ENCODE measurements at places on chromosomes 11 and 22.

DNA sequence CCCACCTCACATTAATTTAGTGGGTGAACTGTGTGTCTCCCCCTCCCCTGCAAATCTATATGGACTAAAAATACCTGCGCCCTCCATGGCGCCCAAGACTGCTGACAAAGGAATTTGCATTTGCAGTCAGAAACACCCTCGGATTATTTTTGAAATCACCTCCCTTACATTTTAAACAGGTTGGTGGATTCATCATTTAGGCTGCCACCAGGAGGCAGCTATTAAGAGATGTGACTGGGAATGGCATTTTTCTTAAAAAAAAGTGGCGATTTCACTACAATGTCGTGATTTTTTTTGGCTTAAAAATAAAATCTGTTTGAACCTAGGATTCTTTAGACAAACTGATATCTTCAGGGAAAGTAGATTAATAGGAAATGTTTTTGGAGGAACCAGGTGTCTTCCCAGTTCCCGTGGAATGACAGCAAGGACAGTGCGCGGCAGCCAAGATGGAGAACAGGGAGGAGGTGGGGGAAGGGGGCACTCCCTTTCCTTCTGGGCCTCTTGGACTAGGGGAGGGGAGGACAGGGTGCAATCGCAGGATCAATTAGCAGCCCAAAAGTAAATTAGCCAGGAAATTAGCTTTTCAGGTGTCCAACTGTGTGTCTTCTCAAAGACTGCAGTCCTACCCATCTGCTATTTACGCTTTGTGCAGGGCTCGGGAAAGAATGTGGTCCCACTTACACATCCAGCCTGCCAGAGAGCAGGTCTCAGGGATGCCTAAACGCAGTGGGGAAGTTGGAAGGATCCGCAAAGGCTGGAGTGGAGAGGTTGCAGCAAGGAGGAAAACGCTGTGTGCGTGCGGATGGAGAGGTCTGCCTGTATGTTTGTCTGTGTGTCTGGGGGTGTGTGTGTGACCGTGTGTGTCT is 496.4 kb downstream of the NTM start:
- DNase-seq = no peak
- H3K27ac ChIP-seq = no peak overlapping the region
- H3K27me3 ChIP-seq = peaks cover 53% of the 10 kb centered on the region
- no peak overlapping the region for H3K4me3 ChIP-seq
- H3K36me3 ChIP-seq = no peaks in the 10 kb centered on the region

GRCh38 chr11:2270322-2271076 is at the start of gene ASCL2:
Gene ASCL2, minus strand, starts transcription at chr11:2270588. Its CDS starts 256 bp downstream, at chr11:2270332.
- no peaks in the 10 kb centered on the region for H3K36me3 ChIP-seq
- peaks cover 27% of the 10 kb centered on the region for H3K4me1 ChIP-seq
- no peak for DNase-seq
- H3K4me3 ChIP-seq = peak within 1 kb of the TSS; percentile 64

GRCh38 chr11:125337836-125338834 is 157.9 kb downstream of the FEZ1 start:
- H3K4me1 ChIP-seq = peaks cover 13% of the 10 kb centered on the region
- DNase-seq = no peak
- no peaks in the 10 kb centered on the region for H3K36me3 ChIP-seq
- peak overlapping the region; percentile 83 for H3K27ac ChIP-seq

GRCh38 chr11:72778535-72779494 is 15.0 kb downstream of the STARD10 start:
- no peak overlapping the region for H3K4me3 ChIP-seq
- H3K27ac ChIP-seq = peak overlapping the region; percentile 82
- DNase-seq = no peak
- no peaks in the 10 kb centered on the region for H3K27me3 ChIP-seq

DNA sequence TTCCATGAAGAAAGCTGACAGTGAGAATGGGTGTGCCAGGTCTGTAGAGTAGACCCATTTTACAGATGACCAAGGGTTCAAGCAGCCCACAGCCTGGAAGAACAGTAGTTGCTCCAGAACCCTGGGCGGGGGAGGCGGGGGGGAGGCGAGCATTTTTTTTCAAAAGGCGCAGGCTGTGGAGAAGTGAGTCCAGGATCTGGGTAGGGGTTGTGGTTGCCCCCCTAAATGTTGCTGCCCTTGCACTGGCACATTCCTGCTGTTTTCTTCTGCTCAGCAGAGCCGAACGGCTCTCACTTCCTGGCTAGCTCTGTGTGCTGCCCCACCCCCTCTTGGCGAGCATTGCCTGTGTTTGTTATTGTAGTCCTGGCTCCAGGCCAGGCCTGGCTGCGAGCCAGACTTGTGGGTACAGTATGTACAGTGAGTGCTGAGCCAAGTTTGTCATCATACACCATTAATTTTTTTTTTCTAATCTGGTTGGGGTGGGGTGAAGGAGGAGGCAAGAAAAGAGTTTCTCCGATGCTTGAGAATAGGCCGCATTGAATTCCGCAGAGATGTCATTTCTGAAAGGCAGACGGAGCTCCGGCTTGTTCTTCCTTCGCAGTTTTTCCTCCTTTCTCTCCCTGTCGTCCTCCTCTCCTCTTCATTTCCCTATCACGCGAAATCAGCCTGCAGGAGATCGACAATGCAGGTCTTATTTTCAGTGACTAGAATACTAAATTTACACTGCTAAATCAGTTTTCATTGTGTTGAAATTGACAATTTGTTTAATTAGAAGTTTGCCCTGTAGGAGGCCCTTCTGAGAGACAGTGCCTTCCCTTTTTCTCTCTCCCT is 100.5 kb downstream of the ZBTB16 start:
- peaks cover 96% of the 10 kb centered on the region for H3K4me1 ChIP-seq
- peak overlapping the region; percentile 100 for H3K27ac ChIP-seq
- peak; percentile 100 for DNase-seq
- peak overlapping the region; percentile 57 for H3K4me3 ChIP-seq
- no peaks in the 10 kb centered on the region for H3K27me3 ChIP-seq

DNA sequence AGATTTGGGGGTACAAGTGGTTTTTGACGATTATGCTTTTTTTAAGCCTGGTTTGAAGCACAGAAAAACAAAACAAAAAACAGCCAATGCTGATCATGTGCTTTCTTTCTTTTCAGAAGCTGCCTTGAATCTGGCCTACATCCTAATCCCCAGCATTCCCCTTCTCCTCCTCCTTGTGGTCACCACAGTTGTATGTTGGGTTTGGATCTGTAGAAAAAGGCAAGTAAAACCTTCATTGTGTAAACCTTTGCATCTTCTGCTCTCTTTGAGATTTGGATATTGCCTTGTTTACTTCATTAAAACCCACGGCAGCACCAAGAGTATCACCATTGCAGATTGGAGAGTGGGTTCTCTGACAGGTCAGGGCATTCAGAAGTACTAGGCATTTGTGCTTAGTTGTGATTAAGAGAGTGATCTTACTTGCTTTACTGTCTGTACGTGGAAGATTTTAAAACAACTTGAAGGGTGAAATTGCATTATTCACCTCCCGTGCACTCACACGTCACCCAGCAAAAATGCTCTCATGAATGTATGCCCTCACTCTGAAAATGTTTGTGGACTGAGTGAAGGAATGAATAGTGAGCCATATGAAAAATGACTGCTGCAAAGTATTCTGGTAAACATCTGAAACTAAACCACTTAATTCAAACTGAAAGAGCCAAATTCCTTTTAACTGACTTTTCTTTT is 17.0 kb downstream of the LAYN start:
- no peak overlapping the region for H3K4me3 ChIP-seq
- H3K4me1 ChIP-seq = no peaks in the 10 kb centered on the region
- no peak overlapping the region for H3K27ac ChIP-seq
- H3K27me3 ChIP-seq = no peaks in the 10 kb centered on the region
- H3K36me3 ChIP-seq = peaks cover 5% of the 10 kb centered on the region

- H3K4me1 ChIP-seq = peaks cover 17% of the 10 kb centered on the region
- no peak overlapping the region for H3K4me3 ChIP-seq
- no peaks in the 10 kb centered on the region for H3K27me3 ChIP-seq
- no peaks in the 10 kb centered on the region for H3K36me3 ChIP-seq
- H3K27ac ChIP-seq = no peak overlapping the region
These were observed 85.6 kb downstream of the PIWIL4 start for GRCh38 chr11:94652735-94653284.

DNA sequence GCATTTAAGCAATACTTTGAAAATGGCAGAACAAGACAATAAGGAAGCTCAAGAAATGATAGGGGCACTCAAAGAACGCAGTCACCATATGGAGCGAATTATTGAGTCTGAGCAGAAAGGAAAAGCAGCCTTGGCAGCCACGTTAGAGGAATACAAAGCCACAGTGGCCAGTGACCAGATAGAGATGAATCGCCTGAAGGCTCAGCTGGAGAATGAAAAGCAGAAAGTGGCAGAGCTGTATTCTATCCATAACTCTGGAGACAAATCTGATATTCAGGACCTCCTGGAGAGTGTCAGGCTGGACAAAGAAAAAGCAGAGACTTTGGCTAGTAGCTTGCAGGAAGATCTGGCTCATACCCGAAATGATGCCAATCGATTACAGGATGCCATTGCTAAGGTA is 51.9 kb downstream of the SPECC1L start:
- peaks cover 55% of the 10 kb centered on the region for H3K36me3 ChIP-seq
- peak overlapping the region; percentile 36 for H3K27ac ChIP-seq
- no peak overlapping the region for H3K4me3 ChIP-seq
- no peak for DNase-seq

DNA sequence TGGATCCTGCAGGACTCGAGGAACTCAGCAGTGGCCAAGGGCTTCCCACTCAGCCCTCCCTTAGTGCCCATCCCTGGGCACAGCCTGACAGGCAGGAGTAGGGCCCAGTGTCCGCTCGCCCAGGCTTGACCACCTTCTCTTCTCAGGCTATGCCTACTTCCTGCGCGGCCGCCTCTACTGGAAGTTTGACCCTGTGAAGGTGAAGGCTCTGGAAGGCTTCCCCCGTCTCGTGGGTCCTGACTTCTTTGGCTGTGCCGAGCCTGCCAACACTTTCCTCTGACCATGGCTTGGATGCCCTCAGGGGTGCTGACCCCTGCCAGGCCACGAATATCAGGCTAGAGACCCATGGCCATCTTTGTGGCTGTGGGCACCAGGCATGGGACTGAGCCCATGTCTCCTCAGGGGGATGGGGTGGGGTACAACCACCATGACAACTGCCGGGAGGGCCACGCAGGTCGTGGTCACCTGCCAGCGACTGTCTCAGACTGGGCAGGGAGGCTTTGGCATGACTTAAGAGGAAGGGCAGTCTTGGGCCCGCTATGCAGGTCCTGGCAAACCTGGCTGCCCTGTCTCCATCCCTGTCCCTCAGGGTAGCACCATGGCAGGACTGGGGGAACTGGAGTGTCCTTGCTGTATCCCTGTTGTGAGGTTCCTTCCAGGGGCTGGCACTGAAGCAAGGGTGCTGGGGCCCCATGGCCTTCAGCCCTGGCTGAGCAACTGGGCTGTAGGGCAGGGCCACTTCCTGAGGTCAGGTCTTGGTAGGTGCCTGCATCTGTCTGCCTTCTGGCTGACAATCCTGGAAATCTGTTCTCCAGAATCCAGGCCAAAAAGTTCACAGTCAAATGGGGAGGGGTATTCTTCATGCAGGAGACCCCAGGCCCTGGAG is 3.3 kb upstream of the SMARCB1 start:
- H3K4me1 ChIP-seq = peaks cover 30% of the 10 kb centered on the region
- DNase-seq = no peak
- H3K36me3 ChIP-seq = peaks cover 7% of the 10 kb centered on the region
- no peak overlapping the region for H3K4me3 ChIP-seq
- H3K27me3 ChIP-seq = no peaks in the 10 kb centered on the region

DNA sequence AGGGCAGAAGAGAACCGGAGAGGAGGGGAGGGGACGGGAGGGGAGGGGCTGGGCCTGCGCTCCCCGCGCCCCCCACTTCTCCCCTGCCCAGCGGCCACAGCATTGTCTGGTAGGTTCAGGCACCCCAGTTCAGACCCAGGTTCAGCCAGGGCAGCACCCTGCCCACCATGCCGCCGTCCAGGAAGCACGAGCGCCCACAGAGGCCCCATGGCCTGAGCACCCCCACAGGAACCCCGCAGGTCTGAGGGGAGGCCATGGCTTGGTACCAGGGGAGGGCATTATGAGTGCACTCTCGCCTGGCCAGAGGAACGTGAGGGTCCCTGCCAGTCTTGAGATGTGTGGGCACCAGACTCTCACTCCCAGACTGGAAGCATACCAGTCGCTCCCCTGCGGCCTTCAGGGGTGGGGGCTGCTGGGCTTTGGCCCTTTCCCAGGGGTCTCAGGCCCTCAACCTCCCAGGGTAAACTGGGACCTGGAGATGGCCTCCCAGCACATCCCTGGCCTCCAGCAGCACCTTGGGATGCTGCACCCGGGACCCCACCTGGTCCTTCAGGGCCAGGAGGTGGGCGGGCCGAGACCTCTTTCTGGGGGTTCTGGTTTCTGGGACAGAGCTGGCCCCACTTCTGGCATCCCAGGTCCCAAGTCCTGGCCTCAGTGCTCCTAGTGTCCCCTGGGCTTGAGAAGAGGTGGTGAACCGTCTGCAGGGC is 597 bp upstream of the PLXNB2 start:
- H3K4me3 ChIP-seq = peak overlapping the region; percentile 43
- peaks cover 64% of the 10 kb centered on the region for H3K4me1 ChIP-seq
- peak overlapping the region; percentile 91 for H3K27ac ChIP-seq
- no peaks in the 10 kb centered on the region for H3K36me3 ChIP-seq
- DNase-seq = no peak

GRCh38 chr22:22682807-22683667 is 38.6 kb downstream of the GGTLC2 start:
- no peak overlapping the region for H3K4me3 ChIP-seq
- no peak for DNase-seq
- H3K27ac ChIP-seq = no peak overlapping the region

DNA sequence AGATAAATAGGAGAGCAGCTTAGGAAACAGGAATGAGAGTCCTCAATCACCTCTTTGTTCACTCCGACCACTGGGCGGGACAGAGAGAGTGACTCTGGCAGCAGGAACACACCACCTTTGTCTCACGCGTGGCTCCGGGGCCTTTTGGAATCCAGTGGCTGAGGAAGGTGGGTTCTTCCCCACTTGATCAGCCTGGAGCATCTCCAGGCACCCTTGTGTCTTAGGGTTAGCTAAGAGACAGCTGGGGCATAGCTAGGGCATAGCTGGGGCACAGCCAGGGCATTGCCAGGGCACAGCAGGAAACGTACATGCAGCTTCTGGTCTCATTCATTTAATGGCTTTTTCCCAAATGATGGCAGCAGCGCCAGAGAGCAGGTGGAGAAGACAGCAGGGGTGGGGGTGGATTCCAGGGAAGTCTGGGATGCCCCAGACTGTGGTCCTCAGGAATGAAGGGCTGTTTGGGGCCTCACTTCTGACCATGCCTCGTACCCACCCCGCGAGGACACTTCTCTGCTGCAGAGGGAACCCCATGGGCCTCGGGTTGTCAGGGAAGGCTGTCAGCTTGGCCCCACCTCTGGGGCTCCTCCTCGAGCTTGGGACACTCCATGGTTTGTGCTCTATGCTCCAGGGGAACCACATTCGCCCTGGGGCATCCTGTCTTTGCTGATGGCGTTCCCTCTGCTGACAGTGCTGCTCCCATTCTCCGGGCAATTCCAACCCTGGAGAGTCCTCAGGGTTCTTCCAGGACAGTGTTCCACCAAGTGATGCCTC is 30.4 kb upstream of the SHANK2 start:
- H3K4me3 ChIP-seq = no peak overlapping the region
- H3K27ac ChIP-seq = no peak overlapping the region
- peaks cover 62% of the 10 kb centered on the region for H3K27me3 ChIP-seq
- no peaks in the 10 kb centered on the region for H3K36me3 ChIP-seq
